ENCODE measurements at places on chromosomes 5 and 9.

- DNase-seq = no peak
Observed at GRCh38 chr5:27313549-27313948, 275.2 kb upstream of the CDH9 start.

DNA sequence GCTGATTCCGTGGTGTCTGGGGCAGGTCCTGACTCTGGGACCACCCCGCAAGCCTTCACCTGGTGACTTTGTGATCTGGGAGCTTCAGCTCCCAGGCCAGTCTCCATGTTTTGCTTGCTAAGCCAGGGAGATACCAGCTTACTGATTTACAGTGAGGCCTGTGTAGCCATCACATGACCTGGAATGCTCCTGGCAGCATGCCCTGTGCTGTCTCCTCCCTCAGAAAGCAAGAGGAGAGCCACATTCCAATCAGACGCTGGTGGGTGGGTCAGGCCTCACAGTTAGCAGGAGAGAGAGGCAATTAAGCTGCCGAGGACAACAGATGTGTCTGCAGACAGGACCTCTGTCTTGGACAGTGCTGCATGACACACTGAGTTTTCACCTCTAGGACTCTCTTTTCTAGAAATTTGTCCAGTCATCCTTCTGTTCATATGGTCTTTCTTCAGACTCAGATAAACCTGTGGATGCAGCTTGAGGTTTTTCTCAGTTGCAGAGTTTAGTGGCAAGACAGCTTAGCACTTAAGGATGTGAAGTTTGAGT, 24.4 kb upstream of the GRPEL2 start:
- DNase-seq = peak; percentile 60

DNA sequence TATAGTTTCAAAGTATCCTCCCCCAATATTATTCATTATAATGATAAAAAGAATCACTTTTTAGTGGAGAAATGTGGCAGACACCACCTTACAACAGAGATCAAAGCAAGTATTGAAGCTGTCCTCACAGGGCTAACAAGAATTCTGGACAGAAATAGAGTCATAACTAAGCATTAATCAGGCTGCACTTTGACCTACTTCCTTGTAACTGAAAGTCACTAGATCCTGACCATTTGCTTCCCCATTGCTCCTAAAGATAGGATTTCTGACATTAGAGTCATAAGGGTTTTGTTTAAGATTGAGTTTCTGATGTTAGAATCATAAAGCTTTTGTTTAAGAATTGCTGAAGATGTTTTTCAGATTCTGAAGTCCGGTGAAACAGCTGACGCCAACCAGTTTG, 159.7 kb downstream of the ATP10B start:
- no peak for DNase-seq

- DNase-seq = no peak
Observed at GRCh38 chr5:14726066-14726838, 61.7 kb downstream of the OTULIN start.

GRCh38 chr9:17528859-17529258, 50.0 kb upstream of the SH3GL2 start:
- DNase-seq = no peak

DNA sequence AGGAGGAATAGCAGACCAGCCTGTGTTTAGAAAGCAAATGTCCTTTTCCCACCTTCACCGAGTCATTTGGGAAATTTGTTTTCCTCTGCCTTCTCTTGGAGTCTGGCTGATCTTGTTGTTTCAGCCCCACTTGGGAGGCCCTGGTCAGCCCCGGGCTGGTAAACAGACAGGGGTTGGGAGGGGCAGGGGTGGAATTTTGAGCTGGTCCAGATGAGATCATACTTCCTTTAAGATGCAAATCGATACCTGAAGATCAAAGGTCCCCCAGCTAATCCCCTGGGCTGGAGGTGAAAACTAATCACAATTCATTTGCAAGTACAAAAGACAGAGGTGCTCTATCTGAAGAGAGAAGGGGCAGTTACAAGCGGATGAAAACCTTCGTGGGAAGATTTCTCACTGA, 118.4 kb downstream of the PAPPA start:
- no peak for DNase-seq

DNA sequence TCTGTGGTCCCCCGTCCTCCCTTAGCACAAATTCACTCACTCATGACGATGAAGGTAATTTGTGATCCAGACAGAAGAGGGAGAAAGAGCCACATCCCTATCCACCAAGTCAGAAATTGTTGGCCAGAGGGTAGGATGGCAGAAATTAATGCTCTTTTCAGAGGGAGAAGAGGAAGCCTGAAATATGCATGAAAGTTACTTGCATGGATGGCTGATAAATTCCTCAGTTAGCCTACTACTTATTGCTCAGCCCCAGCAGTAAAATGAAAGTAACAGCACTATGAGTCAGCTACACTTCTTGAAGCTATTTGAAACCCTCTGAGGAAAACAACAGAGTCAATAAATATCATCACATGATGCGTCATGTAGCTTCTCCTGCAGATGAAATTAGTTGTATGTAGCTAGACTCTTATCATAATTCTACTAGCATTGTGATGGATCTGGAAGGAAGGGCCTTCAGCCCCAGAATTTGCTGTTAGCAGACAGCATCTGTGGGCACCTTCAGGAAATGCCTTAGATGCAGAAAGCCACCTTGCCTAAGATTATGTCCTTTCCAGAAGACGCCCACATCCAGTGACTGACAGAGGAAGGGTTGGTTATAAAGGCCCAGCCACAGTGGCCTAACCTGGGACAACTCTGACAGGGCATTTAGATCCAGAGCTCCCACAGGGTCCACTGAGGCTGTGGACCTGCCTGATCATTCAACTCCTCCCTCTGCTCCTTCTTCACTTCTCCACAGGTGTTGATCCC, 81.2 kb upstream of the CCDC112 start:
- no peak for DNase-seq

DNA sequence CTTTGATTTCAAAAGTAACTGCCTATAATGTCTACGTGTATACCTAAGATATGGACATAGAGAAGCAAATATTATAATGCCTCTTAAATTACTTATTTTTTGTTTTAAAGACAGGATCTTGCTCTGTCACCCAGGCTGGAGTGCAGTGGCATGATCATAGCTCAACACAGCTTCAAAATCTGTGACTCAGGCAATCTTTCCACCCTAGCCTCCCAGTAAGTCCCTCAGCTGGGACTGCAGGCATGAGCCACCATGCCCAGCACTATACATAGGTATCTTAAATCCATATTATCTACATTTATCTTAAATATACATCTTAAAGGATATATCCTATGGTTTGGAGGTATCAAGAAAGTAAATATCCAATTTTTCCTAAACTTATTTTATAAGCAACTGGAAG, 261.2 kb downstream of the ARL15 start:
- DNase-seq = no peak

GRCh38 chr5:61675015-61675692, 343.1 kb downstream of the ZSWIM6 start:
- DNase-seq = no peak

DNA sequence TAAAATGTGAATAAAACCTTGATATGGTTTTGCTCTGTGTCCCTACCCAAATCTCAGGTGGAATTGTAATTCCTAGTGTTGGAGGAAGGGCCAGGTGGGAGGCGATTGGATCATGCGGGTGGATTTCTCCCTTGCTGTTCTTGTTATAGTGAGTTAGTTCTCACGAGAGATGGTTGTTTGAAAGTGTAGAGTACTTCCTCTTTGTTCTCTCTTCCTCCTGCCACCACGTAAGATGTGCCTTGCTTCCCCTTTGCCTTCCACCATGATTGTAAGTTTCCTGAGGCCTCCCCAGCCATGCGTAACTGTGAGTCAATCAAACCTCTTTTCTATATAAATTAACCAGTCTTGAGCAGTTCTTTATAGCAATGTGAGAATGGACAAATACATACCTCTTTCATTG, 34.9 kb downstream of the TARS1 start:
- no peak for DNase-seq

DNA sequence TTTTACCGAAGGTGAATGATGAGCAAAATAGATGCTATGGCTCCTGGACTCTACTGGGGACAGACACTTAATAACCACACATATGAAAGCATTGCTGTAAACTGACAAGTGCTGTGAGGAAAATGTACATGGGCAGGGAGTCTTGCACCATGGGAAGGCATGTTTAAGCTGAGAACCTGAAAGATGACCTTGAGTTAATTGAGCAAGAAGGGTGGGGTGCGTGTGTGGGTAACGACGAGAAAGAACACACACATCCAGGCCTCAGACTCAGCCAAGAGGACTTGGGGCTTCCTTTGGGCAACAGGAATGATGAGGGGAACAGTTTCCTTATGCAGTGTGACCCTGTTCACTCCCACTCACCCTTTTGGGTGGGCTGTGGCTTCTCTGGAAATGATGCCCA, 73.1 kb downstream of the HSPA4 start:
- DNase-seq = no peak

- no peak for DNase-seq
Observed at GRCh38 chr5:42614509-42614908, 142.1 kb upstream of the CCDC152 start.

DNA sequence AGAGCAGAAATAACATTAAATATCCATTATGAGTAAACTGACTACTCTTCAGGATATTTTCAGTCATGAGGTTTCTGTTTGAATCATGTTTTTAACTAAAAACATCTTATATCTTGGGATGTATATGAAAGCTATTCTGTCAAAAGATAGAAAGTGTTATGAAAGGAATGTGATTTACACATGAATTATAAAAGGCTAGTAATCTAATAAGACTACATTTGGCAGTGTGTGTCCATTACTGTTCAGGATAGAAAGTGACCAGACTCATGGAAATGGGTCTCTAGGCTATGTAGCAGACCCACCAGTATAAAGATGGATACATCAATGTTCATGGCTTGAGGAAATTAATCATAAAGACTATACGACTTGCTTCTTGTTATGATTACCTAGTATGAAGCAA, 1328.2 kb upstream of the NUDT12 start:
- no peak for DNase-seq

- no peak for DNase-seq
Observed at GRCh38 chr5:143644727-143645126, 167.2 kb upstream of the HMHB1 start.

DNA sequence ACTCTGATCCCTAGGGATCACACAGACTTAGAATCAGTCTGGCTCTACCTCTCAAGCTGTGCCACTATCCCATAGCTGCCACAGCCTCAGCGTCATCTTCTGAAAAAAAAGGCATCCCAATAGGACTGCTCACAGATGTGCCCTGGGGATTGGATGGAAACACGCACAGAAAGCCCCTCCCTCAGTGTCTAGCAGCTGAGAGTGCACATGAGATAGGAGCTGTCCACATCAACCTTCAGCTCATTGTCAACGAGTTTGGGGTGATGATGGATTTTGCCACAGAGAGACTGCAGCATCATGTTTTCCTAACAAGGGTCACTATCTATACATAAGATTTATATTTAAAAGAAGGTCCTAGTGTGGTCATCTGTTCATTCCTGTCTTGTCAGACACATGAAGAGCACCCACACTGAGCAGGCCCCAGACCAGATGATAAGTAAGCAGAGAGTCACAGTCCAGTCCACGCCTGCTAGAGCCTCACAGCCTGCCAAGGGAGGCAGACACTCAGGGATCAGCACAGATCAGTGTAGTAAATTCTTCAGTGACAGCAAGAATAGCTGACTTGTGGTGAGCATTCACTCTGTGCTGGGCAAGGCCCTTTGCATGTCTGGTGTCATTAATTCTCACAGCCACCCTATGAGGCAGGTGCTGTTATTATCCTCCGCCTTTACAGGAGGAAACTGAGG, 25.8 kb downstream of the AFAP1L1 start:
- no peak for DNase-seq

- no peak for DNase-seq
Observed at GRCh38 chr5:33764786-33765185, 127.0 kb downstream of the ADAMTS12 start.

- DNase-seq = no peak
Observed at GRCh38 chr5:56426693-56427092, 193.6 kb upstream of the ANKRD55 start.

GRCh38 chr5:81632679-81633078, 118.2 kb downstream of the SSBP2 start:
- no peak for DNase-seq

- DNase-seq = no peak
Observed at GRCh38 chr9:28134446-28134976, 561.2 kb upstream of the C9orf72 start.

DNA sequence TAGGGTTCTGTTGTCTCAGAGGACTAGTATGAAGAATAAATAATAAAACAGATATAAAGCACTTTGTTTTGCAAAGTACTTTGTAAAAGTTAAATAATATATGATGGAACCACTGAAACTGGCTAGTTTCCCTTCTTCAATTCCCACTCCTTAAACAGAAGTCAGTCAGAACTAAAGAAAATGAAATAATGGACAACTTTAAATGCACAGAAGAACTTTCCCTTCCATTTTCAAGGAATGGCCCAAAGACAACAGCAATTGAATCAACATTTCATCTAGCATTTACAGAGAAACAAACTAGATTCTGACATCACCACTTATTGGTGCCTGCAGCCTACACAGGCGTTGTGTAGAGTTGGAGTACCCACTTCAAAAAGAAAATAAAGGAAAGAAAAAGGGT, 16.2 kb downstream of the DIAPH1 start:
- DNase-seq = no peak

DNA sequence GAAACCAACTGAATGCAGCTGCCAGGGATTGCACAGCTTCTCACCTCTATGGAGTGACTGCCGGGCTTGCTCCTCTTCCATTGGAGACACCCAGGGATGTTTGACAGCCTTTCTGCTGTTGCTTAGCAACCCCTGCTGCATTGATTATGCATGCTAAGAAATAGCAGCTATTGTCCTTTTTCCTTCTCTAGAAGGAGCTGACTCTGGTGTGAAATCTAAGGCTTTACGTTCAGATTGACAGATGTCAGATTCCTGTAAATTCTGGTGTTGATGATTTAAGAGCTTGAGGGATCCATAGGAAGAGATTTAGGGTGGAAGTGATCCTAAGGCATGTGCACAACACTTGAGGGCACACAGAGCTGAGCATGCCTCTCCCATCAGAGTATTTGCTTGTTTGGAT, 267.7 kb downstream of the NTRK2 start:
- no peak for DNase-seq

DNA sequence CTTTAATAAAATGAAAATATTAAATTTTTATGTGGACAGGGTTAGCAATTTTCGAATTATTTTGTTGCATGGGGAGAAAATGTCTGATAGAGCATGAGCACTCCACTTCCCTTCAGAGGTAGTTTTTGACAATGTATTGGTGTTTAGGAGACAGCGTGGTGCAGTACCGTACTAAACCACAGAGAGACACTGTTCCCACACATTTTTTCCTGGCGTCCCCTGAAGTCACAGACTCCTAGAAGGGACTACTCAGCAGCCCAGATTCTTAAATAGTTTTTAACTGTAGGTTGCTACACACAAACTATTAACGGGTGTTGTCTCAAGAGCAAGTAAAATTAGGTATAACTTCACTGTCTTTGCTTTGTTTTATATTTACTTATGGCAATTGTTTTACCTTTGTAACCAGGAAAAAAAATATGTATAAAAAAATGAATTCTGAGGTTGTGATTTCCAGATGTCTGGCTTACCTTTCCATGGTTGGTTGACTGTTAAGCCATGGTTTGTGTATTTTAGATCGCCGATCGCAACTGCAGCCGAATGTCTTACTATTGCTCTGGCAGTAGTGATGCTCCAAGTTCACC, 171.2 kb downstream of the DOCK8 start:
- peak; percentile 65 for DNase-seq

- DNase-seq = no peak
Observed at GRCh38 chr9:93574900-93575795, 1.2 kb upstream of the PHF2 start.

All from nephron progenitor cell (in vitro differentiated cells).